AG04450 (cell line): ENCODE measurements at places on chromosomes 4 and X. TPM values are rescaled to one million over a fixed set of nuclear protein-coding genes. Genes with fewer than 3 reads are reported as not detected.

The SPOCK3 gene
- polyA plus RNA-seq: not detected in 2 replicates

The WDFY3 gene
- polyA plus RNA-seq: 30.6 and 31.5 TPM in 2 replicates

GRCh38 chr4:37561803-37562207 is 124.4 kb downstream of the RELL1 start:
- peak; percentile 23 for DNase-seq

GRCh38 chr4:169485791-169486742 is 126.3 kb downstream of the NEK1 start:
- DNase-seq: no peak

The TLL1 gene
- not detected in 2 replicates for polyA plus RNA-seq

The ANKRD50 gene
- 16.7 and 21.2 TPM in 2 replicates for polyA plus RNA-seq

DNA sequence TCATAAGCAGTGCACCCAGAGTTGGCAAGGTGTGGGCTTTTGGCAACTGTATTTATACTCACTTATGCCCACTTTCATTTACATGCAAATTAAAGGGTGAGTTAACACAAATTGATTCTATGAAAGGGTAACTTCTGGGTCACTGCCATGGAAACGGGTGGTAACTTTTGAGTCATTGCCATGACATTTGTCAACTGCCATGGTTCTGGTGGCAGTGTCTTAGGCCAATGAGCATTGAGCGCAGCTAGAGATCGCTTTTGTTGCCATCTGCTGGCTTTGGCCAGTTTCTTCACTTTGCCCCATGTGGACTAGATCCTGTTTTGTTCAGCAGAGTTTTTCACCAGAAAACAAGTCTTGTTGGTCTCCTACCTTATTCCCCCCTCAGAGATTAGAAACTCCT is 170.8 kb upstream of the NUDT6 start:
- no peak for DNase-seq
